Suprapubic skin (tissue), 4 donors: ENCODE measurements at places on chromosomes 4 and X. TPM values are rescaled to one million over a fixed set of nuclear protein-coding genes. Genes with fewer than 3 reads are reported as not detected.

SH3BGRL gene
- 72.6 TPM for total RNA-seq

- no peak for DNase-seq
Measured at GRCh38 chr4:85778632-85779131, 303.7 kb downstream of the ARHGAP24 start.

RHOH gene
- 1.6 TPM for total RNA-seq

DNA sequence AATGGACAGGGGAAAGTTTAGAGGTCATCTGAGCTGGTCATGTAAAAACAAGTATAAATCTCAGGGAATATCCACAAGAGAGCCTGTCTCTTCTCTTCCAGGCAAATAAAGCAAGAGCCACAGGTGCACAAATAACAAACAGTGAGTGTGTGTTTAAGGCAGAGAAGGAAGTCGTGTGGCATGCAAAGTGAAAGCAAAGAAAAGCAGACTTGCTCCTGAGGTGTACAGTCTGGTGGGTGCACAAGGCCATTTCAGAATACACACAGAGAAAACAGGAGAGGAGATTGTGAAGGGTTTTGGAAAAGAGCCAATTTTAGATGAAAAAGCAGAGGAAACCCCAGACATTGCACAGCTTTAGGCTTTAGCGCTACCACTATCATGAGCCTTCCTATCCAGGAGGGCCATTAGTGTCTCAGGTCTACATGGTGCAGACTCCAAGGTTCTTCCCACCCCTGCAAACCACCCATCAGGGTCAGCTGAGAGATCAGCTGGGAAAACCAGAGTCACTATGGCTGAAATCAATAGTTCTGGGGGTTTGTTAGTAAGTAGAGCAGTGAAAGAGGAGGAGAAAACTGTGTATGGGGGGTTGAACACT, 355.8 kb downstream of the KLHL4 start:
- DNase-seq, result no peak

- no peak for DNase-seq
Measured at GRCh38 chrX:12245650-12246645, 107.7 kb downstream of the FRMPD4 start.

DNA sequence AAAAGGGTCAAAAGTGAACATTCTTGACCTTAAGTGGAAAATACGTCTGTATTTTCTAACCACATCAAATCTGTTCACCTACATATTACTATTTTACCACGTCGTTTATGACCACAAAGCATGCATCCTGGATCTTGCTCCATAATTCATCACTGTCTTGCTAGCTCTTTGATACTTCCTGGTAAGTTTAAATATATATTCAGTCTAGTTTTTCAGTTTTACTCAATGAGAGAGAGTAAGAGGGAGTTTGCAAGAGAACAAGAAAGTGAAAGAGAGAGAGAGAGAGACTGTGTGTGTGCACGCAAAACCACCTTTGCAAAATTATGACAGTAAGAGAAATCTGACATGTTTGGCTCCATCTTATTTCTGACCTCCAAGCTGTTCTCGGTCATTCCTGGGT, 173.7 kb upstream of the GALNTL6 start:
- DNase-seq, result no peak

KLB gene
- 0.76 TPM for total RNA-seq

REPS2 gene
- total RNA-seq, result 6.2 TPM

- no peak for DNase-seq
Measured at GRCh38 chr4:164695650-164696049, 58.3 kb upstream of the SMIM31 start.
